ENCODE measurements at places on chromosomes 4 and X. TPM values are rescaled to one million over a fixed set of nuclear protein-coding genes. Genes with fewer than 3 reads are reported as not detected.

DNA sequence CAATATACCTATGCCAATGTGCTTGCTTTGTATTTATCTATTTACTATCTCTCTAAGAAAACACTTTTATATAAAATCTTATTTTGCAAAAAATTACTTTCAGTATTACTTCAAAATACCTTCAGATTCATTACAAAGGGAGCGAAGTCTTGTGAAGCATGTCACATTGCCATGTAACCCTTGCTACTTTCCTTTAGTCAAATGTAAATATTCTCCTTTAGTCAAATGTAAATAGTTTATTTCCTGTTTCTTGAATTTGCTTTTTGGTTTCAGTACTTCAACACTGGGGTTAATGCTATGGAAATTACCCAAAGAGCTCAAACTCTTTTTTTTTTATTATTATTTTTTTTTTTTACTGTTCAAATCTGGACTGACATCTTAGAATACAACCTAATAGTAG, 383.3 kb downstream of the GRXCR1 start:
- no peaks in the 10 kb centered on the region for H3K4me1 ChIP-seq
- H3K27ac ChIP-seq: no peak overlapping the region
- H3K27me3 ChIP-seq: no peaks in the 10 kb centered on the region

The GAGE12D gene
- not detected for total RNA-seq

DNA sequence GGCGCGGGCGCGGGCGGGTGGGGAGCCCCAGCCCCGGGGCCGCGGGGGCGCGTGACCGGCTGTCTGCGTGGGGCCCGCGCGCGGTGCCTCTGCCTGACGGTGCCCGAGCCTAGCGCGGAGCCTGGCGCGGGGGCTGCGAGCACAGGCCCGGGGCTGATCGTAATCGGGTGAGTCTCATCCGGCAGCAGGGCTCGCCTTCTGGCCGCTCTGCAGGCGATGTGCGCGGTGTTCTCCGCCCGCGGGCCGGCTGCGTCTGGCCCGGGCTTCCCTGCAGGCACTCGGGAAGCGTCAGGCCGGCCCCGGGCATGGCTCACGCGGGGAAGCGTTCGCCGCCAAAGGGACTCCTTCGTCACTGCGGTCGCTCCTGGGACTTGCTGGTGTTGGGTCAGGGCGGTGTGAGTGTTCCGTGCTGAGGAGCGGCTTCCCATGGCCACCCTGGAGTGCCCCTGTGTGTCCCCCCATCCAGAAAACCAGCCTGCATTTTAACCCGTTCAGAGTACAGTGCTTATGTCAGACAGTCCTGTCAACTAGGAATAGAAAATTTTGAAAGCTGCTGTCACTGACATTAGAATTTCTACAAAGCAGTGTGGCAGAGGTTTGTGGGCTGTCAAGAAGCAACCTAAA, 40.6 kb downstream of the FAM149A start:
- no peaks in the 10 kb centered on the region for H3K36me3 ChIP-seq
- peaks cover 15% of the 10 kb centered on the region for H3K27me3 ChIP-seq

DNA sequence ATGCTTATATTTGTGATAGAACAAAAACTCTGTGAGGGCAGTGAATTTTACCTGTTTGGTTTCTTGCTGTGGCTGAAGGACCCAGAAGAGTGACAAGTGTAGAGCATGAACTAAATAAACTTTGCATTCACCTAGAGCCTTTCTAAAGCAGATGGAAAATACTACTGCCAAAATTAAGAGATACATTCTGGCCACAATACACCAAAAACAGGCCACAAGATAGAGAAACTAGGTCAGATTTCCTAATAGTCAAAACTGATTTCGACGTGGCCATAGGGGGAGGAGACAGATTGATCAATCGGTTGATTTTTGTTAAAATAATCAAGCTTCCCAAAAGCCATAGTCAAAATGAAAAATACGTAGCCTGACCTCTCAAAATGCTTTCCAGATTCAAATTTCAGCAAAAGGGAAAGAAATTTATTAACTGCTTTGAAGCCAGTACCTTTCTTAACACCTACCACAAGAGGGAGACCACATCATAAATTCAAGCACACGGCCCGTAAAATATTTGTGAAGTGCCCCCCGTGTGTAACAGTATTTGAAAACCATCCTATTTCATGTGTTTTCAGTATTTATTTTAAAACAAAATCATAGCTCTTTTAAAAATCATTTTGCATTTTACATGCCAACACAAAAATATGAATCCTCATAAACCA, 132.4 kb downstream of the CORIN start:
- H3K27ac ChIP-seq: no peak overlapping the region
- no peak for DNase-seq
- H3K4me1 ChIP-seq: no peaks in the 10 kb centered on the region

The WDFY3 gene
- 47.8 TPM for total RNA-seq

DNA sequence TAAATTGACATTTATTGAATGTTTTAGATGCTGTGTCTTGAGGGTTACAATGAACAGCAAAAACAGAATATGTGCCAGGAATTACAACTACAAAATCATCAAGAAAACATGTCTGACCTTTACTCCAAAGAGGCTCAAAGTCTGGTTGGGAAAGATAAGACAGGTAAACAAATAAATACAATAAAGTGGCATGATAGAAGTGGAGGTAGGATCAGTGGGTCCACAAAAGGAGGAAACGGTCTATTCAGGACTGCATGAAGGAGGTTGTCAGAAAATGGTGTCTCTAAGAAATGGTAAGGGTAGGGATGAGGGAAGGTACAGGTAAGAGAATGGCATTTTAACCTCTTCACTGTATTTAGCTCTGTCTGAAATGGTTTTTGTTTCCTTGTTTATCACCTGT, 3.8 kb downstream of the ARHGEF38 start:
- no peaks in the 10 kb centered on the region for H3K27me3 ChIP-seq
- H3K4me3 ChIP-seq: no peak overlapping the region
- no peaks in the 10 kb centered on the region for H3K4me1 ChIP-seq
- no peaks in the 10 kb centered on the region for H3K36me3 ChIP-seq
- no peak overlapping the region for H3K27ac ChIP-seq

DNA sequence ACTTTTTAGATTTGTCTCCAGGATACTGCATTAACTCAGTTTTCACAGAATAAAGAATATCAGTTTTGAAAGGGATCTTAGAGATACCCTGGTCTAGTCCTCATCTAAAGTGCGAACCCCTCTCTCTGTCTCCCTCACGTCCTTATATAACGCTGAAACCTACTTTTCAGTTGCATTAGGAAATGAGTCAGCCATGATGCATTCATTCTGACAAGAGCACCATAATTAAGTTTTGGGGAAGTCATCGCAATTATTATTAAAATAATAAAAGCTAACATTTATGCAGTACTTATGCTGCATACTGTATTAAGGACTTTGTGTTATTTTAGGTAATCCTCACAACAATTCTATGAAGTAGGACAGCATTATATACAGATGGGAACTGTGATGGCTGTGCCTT, 116.1 kb downstream of the REELD1 start:
- DNase-seq: no peak
- no peaks in the 10 kb centered on the region for H3K36me3 ChIP-seq
- no peak overlapping the region for H3K27ac ChIP-seq
- no peaks in the 10 kb centered on the region for H3K27me3 ChIP-seq
- H3K4me1 ChIP-seq: no peaks in the 10 kb centered on the region
- H3K4me3 ChIP-seq: no peak overlapping the region

GRCh38 chr4:1193206-1194009, 21.0 kb upstream of the SPON2 start:
- no peaks in the 10 kb centered on the region for H3K36me3 ChIP-seq
- no peak overlapping the region for H3K27ac ChIP-seq
- peaks cover 18% of the 10 kb centered on the region for H3K4me1 ChIP-seq
- H3K27me3 ChIP-seq: no peaks in the 10 kb centered on the region
- no peak for DNase-seq
